Activated CD4-positive, alpha-beta T cell treated with anti-CD3 and anti-CD28 coated beads, Interleukin-2, amount 50 U/mL, for 1 hour (primary cell): ENCODE measurements at places on chromosomes 4 and X.

GRCh38 chr4:153725136-153725830, 34.5 kb downstream of the RNF175 start:
- no peak for DNase-seq

DNA sequence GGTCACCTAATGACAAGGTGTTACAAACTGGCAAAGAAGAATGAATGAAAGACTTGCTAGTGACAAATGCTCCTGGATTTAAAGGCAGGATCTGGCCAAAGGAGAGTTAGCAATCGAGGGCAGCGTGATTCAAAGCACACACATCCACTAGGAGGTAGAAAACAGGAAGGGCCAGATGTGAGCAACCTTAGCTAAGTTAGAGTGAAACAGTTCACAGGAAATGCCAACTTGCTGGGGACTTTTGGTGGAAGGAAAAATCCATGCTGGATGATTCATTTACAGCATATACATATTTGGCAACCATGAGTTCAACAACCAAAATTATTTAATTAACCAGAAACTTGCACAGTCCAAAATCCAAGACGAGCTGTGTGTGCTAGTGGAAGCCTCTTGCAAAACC, 276.9 kb downstream of the PTTG2 start:
- no peak for DNase-seq

- DNase-seq = no peak
Observed at GRCh38 chr4:59869559-59869958, 1330.6 kb upstream of the ADGRL3 start.

- no peak for DNase-seq
Observed at GRCh38 chrX:11209798-11210414, 83.3 kb upstream of the AMELX start.

DNA sequence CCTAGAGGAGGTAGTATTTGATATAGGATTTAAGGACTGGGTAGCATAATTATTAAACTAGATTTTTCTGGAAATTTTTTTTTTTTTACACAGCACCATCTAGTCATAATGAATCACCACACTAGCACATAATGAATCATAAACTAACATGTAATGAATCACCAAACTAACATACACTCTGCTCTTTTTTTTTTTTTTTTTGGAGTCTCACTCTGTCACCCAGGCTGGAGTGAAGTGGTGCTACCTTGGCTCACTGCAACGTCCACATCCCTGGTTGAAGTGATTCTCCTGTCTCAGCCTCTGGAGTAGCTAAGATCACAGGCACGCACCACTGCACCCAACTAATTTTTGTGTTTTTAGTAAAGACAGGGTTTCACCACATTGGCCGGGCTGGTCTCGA, 92.5 kb downstream of the FAM13A start:
- no peak for DNase-seq

- no peak for DNase-seq
Observed at GRCh38 chr4:179582164-179582905, 2140.1 kb upstream of the AGA start.
